Breast epithelium (tissue), 4 donors: ENCODE measurements at places on chromosomes 12 and 14. TPM values are rescaled to one million over a fixed set of nuclear protein-coding genes. Genes with fewer than 3 reads are reported as not detected.

The REP15 gene
- 3.3 TPM for total RNA-seq

The DDX23 gene
- 76.0 TPM for total RNA-seq

The BHLHE41 gene
- total RNA-seq = 5.6 TPM

The CCDC175 gene
- not detected for total RNA-seq

The KRT72 gene
- not detected for total RNA-seq
